ENCODE measurements at places on chromosomes 4 and X.
A peak's percentile ranks its signal among the peaks of the same experiment; 100 is the strongest.

DNA sequence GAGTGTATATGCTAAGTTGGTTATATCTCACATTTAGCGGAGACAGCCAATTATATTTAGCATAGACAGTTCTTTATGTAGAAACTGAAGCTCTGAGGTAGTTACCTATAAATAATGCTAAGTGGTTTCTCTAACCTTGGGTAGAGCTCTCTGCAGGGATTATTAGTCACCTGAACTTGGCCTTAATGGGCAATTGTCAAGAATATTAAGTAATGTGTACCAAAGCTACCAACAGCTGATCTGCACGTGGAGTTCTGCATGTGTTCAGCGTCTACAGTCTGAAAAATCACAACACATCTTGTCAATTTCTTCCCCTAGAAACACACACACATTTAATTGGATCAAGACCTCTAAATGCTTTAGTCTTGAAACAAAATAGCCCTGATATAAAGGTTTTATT, 740.6 kb upstream of the FAM241A start:
- no peak for DNase-seq

- DNase-seq = no peak
These were observed 224.5 kb upstream of the GPRIN3 start for GRCh38 chr4:89531932-89532640.

GRCh38 chrX:87005885-87006284, 511.7 kb upstream of the KLHL4 start:
- no peak for DNase-seq

DNA sequence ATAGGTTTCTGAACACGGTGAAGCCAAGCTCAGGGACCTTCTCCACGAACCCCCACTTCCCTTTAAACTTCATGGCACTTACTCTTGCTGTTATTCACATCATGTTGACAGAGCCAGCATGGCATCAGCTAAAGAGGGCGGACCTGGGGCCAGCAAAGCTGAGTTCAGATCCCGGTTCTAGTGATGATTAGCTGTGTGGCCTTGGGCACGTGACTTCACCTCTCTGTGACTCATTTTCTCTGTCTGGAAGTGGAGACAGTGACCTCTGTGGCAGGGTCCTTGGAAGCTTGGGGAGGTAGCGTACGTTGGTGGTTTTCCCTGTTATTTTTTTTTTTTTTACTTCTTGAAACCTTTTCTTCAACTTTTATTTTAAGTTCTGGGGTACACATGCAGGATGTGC, 13.4 kb downstream of the EVC start:
- DNase-seq = no peak

GRCh38 chr4:48064349-48064748, 47.8 kb downstream of the NIPAL1 start:
- no peak for DNase-seq

DNA sequence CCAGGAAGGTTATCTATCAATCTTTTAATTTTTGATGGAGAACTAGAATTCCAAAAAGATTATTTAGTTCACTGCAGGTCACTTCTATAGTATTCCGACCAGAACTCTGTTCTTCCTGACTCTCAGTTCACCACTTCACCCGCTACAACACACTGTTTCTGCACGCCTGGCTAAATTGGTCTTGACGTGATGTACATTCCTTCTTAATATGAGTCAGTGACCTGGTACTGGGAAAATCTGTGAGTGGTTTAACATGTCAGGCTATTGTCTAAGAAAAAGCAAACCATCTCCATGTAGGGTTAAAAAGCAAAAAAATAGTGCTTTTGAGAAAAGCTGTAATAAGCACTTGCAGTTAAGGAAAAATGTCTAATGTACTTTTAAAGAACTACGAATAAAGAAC, 120.4 kb downstream of the NDST3 start:
- DNase-seq = peak; percentile 63

DNA sequence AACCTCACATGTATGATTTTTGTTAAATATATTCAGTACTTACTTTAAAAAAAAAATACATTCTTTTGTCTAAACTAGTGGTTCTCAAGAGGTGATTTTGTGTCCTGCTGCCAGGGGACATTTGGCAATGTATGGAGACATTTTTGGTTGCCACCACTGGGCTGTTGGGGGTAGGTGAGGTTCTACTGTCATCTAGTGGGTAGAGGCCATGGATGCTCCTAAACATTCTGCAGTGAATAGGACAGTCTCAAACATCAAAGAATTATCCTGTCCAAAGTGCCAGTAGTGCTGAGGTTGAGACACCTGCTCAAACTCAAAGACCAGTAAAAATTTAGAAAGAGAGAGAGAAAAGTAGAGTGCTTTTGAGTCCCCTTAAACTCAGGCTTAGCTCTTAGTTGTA, 32.9 kb upstream of the PGM2 start:
- peak; percentile 7 for DNase-seq

DNA sequence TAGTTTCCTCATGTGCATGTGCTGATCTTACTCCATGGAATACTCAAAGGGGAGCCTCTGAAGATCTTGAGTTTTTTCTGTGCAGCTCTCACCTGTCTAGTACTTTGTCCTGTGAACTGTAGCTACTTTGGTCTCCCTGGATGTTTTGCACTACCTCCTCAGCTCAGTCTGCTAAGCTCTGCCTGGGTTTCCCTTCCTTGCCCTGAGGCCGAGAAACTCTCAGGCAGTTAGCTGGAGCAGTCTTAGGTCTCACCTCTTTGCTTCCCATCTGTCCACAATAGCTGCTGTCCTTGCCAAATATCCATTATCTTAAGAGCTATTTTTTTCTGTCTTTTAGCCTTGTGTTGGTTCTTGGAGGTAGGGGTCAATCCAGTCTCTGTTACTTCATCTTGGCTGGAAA, 11.6 kb downstream of the THAP6 start:
- DNase-seq = no peak

DNA sequence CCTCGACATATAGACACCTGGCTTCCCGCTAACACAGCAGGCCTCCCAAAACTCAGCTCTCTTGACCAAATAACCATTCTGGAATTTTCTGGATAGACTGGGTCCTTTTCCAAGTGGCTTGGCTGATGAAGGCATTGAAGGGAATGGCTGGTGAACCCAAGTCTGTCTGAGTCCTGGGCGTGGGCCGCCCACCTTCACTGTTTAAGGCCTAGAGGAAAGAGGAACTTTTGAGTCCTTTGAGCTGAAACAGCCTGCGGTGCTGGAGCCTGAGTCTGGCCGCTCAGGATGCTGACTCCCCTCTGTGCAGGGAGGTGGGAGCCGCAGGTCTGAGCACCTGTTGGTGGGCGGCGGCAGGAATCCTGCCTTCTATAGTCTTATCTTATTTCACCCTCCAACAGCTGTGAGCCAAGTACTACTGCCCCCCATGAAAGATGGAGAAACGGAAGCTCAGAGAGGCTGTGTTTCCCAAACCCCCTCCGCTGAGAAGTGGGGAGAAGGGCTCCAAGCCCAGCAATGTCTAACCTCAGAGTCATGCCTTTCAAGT, 23.4 kb downstream of the ACOX3 start:
- DNase-seq = no peak

- DNase-seq = peak; percentile 79
These were observed 15.8 kb downstream of the BCAP31 start for GRCh38 chrX:153708415-153708814.

GRCh38 chrX:49263631-49264030, 879 bp downstream of the FOXP3 start:
- no peak for DNase-seq

DNA sequence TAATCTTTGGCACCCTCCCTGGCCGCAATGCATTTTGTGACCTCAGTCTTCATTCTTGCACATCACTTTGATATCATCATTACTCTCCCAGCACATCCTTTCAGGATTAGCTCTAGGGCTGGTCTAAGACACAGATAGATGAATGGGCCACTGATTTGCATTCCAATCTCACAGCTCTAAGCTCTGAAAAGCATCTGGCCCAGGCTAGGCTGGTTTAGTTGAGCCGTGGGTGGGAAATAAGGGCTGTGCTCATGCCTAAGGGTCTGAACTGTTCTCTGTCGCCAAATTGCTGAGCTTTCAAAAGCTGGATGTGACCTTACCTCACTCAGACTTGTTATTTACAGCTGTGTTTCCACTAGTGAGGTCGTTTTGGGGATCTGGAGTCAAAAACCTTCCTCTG, 30.0 kb upstream of the SLC9A7 start:
- peak; percentile 65 for DNase-seq

DNA sequence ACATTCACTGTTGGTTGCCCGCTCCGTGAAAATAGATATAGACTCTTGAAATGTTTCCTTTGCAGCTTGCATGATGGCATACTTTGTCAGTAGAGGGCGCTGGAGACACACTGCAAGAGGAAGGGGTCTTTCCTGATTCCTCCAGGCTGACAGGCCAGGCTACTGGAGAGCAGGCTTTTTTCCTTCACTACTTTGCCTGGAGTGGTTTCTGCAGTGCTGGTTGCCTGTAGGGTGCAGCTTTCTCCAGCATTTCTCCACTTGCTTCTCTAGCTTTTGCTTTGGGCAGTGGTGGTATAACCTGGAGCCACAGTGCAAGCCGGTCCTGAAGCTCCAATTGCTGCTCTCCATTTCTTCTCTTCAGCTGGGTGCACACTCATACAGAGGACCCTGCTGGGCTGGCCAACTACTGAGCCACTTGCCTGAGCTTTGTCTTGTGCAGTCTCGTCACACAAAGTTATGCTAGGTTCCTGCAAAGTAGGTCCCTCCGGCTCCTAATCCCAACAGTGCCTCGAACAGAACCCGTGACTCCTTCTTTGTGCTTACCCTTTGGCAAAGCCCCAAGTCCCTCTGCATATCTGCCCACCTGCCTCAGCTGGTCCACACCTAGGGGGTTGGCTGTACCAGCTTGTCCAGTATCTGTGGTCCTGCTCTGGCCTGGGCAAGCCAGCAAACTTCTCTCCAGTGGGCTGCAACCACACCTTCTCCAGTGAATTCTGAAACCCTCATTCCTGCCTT, 46.3 kb downstream of the RASSF6 start:
- peak; percentile 82 for DNase-seq

GRCh38 chr4:3203971-3204431, 45.0 kb upstream of the MSANTD1 start:
- DNase-seq = peak; percentile 67

GRCh38 chr4:53100501-53101190, 238.5 kb downstream of the RASL11B start:
- DNase-seq = peak; percentile 75

DNA sequence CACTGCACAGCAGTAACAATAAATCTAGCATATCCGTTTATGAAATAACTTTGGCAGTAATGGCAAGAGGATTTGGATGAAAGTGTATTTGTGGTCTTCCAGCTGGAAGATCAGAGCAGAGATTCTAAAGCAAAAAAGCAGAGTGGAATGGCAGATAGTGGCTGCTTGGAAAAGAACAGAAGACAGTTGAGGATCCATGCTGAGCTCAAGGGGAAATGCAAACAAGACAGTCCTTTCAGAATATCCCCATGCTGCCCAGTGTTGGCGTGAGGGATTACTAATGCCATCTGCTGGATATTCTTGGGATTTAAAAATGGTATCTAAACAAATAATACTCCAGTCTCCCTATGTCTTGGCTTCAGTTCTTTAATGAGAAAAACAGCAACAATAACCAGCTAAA, 629.1 kb upstream of the ATOH1 start:
- DNase-seq = peak; percentile 29

GRCh38 chr4:186074189-186074588, 5.2 kb downstream of the TLR3 start:
- DNase-seq = no peak

DNA sequence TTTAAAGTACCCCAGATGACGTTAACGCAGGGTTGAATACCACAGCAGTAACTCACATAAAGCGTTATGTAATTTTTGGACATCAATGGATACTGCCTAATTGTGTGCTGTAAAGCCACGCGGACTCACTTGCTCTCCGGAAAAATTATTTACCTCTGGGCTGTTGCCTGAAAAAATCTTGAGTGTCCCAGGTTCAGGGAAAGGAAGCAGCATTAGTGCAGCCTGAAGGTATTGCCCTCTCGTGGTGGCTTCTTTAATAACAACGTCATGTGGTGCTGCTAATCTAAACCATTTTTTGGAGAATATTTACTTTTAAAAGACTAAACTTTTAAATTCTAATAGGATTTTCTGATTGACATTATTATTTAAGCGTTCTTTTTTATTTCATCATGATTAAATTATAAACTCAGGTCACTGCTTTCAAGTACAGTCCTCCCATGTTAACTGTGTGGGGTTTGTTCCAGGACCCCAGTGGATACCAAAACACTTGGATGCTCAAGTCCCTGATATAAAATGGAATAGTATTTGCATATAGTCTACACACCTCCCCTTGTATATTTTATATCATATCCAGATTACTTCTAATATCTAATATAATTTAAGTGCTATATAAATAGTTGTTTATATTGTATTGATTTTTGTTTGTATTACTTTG, 384.8 kb downstream of the FAM133A start:
- no peak for DNase-seq

DNA sequence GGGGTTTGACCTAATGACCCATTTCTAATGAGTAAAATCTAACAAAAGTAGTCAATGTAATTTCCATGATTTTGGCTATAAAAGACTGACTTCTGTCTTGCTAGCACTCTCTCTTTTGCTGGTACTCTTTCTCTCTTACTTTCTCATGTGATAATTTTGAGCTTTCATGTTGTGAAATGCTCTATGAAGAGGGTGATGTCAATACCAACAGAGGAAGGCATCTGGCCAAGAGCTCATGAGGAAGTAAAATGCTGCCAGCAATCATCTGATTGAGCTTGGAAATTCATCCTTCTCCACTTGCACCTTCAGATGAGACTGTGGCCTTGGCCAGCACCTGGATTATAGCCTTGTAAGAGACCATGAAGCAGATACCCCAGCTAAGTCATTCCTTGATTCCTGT, 347.7 kb downstream of the HS3ST1 start:
- DNase-seq = no peak

DNA sequence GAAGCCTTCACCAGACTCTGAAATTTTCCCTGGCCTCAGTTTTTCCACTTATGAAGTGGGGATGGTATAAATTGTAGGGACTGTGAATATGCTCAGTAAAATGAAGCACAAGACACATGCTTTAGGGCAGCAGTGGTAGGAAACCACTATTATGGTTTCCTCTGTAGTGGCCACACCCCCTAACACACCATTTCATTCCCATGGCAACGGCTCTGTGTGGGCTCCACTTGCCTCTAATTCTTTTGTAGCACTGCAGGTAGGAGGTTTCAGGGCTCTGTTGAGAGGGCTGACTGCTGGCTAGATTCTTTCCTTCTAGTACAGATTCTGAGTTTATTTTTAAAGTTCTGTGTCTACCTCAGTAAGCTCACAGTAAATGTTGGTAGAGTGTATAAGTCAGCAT, 3.5 kb upstream of the VMA21 start:
- no peak for DNase-seq
